ENCODE measurements at places on chromosomes 16 and 17.

DNA sequence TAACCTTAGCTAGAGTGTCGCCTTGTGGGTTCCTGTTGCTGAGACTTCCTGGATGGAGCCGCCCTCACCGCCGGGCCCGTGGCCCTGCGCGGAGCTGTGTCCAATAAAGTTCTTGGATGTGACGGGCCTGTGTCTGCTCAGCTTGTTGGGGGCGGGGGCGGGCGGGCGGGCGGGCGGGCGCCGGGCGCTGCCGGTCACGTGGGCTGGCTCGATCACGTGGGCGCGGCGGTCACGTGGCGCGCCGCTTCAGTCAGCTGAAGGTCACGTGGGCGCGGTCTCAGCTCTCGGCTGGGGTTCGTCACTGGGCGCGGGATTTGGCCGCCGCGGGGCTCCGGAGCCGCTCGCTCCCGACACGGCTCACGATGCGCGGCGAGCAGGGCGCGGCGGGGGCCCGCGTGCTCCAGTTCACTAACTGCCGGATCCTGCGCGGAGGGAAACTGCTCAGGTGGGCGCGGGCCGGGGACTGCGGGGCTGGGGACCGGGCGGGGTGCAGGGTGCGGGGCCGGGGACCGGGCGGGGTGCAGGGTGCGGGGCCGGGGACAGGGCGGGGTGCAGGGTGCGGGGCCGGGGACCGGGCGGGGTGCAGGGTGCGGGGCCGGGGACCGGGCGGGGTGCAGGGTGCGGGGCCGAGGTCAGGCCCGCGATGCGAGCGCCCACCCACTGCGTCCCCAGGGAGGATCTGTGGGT is at the start of gene AMDHD2:
Gene AMDHD2, plus strand, starts transcription at position 275 of the 687 bp plus-strand sequence. Its CDS starts 88 bp downstream, at position 363.
- DNase-seq = peak; percentile 57

DNA sequence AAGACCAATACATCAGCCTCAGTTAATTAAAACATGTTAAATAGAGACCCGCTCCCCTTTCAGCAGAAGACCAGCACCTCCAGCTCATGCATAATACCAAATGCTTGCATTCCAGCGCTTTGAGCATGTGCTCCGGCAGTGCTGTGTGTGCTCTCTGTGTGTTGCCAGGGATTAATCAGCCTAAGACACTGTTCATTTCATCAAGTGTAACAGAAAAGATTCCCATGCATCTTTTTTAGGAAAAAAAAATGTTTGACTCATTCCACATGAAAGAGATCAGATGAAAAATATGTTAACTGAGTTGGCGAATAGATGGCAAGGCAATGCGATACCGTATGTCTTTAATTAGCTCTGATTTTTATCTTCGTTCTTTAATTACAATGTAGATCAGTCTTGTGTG is 187.6 kb downstream of the RPTOR start:
- no peak for DNase-seq

DNA sequence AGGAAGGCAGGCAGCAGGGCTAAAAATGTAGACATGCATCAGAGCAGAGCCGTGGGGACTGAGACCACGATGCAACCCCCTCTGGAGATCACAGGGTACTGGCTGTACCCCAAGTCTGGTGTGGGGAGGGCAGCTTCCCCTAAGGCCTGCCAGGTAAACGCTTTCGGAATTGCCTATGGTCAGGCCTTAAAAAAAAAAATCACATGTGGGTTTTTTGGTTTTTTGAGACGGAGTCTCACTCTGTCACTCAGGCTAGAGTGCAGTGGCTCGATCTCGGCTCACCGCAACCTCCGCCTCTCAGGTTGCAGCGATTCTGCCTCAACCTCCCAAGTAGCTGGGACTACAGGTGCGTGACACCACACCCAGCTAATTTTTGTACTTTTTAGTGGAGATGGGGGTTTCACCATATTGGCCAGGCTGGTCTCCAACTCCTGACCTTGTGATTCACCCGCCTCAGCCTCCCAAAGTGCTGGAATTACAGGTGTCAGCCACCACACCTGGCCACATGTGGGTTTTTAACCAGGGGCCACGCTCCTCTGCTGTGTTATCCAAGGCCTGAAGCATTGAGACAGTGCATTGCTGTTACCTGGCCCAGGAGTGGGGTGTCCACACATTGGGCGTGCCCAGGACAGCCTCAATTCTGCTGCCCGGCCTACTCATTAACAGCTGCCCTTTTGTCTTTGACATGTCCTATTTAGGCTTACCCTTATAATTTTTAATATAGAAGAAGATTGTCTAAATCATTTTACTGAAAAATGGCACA is 50.4 kb downstream of the LITAF start:
- DNase-seq = no peak

- DNase-seq = no peak
Observed at GRCh38 chr17:57282296-57282695, 26.0 kb downstream of the MSI2 start.

GRCh38 chr16:73145166-73145880 is 97.4 kb upstream of the ZFHX3 start:
- DNase-seq = no peak

DNA sequence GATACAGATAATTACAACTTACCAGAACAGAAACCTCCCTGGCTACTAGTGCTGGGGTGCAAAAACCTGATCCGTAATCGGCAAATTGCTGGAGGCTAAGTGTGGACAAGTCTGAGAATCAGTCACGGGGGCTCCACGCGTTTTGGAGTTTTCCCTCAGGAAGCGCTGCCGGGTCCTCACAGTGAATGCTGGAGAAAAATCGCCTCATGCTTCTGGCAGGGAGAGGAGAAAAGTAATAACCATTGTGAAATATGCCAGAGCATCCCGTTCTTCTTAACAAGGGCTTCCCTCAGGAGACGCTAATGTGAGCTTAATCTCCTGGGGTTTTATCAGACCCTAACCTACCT is 79.0 kb upstream of the CACNG5 start:
- no peak for DNase-seq

DNA sequence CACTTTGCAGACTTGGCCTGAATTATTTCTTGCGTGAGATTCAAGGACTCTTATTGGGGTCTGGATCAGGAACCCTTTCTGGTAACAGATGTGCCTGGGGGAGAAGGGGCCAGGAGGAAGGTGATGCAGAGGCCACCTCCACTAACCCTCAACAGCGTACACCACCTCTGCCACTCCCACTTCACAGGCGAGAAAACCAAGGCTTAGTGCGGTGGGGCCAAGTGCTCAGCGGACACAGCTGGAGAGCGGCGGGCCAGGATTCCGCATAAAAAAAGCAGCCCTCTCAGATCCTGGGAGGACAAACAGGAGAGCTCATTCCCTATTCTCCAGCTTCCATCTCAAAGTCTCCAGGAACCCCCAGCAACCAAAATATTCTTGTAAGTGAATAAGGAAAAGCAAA is 51.4 kb downstream of the SLC7A5 start:
- no peak for DNase-seq

GRCh38 chr17:63358111-63358839 is 87.8 kb downstream of the CYB561 start:
- DNase-seq = no peak

DNA sequence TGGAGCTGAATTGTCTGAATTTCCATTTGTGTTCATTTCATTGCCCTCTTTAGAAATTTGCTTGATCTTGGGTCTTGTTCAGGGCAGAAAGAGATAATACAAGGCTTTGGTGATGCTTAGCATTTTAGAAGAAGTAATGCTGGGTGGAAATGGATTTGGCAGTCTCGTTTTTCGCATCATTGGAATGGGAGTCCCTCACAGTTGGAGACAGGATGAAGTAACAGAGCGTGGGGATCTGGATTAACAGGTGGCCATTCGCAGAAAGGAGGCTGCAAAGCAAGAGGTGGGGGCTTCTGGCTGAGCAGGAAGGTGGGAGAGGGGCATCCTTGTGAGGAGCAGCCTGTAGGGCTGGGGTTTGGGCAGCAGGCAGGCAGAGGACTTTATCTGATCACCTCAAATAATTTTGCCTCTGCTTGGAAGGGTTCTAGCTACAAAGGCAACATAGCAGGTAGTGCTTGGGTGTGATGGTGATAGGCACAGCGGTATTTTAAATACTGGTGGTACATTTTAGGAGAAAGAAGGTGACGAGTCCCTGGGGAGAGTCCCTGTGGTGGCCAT is 17.0 kb downstream of the KSR1 start:
- DNase-seq = no peak

DNA sequence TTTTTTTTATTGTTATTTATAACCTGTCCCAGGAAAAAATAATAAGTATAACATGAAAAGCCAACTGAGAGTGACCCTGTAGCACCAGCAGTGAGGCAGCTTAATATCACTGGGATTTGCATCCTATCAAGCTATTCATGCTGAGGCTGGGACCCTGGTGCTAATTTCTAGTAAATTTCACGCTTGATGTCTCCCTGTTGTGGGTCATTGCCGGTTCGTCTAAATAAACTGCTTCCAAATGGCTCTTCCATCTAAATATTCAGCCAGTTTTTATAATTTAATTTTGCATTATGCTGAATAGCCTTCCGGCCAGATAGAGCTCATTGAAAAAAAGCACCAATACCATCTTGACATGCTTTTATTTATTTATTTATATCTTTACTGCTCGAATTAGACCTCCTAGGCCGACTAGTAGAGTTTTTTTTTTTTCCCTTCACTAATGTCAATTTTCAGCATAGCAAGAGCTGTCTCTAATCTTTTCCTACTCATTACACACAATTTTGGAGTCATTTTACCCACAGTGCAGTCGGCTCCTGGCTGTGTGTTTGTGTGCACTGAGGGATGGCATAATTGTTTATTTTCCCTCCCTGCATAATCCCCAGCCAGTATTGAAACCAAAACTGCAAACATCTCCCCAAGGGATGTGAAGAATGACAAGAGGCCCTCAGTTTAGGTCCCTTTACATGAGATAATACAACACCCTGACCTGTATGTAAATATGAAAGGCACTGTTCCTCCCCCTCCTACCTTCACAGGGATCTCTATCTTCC is 168.8 kb downstream of the AATF start:
- no peak for DNase-seq

DNA sequence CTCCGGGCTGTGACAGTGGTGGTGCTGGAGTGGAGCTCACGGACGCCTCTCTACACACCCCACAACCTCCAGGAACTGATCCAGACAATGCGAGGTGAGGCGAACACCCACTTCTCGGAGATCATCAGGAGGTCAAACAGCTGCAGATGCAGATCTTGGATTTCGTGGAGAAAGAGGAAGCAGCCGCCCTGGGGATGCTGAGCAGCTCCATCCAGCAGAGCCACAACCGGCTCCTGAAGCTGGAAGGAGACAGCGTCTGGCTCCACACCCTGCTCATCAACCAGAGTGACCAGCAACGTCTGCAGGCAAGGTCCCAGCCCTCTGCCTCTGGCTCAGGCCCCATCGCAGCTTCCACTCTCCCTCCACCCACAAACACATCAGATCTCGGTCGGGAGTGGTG is 13.2 kb upstream of the SLC16A5 start:
- DNase-seq = no peak

DNA sequence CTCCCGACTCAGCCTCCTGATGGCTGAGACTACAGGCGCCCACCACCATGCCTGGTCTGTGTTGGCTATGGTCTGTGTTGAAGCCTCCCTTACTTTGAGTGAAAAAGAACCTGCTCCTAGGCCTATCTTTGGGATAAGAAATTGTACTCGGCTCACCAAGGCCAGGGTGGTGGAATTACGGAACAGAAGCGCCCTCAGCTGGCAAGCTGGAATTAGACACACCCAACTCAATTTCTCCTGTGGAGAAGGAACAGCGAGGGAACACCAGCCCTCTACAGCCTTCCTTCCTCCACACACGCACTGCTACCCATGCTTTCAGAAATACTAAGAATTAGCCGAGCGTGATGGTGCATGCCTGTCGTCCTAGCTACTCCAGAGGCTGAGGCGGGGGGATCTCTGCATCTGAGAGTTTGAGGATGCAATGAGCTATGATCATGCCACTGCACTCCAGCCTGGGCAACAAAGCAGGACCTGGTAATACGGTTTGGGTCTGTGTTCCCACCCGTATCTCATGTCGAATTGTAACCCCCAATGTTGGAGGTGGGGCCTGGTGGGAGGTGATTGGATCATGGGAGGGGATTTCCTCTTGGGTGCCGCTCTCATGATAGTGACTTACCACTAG is 40.1 kb upstream of the RBBP6 start:
- no peak for DNase-seq

DNA sequence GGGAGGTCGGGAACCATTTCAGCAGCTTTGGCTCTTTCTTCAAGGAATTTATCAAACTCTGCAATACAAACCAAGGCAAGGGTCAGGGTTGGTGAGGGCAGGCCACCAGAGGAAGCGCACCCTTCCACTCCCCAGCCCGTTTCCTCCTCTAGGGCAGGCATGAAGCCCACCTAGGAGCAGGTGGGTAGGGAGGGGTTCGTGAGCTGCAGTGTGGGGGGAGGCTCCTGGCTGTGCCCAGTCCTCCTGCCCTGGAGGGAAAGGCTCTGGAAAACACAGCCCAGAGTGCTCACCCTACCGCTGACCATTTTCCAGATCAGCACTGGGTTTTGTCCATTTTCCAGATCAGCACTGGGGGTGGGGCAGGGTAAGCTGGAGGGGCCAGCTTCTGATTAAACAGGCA is 10.9 kb upstream of the SREBF1 start:
- no peak for DNase-seq

DNA sequence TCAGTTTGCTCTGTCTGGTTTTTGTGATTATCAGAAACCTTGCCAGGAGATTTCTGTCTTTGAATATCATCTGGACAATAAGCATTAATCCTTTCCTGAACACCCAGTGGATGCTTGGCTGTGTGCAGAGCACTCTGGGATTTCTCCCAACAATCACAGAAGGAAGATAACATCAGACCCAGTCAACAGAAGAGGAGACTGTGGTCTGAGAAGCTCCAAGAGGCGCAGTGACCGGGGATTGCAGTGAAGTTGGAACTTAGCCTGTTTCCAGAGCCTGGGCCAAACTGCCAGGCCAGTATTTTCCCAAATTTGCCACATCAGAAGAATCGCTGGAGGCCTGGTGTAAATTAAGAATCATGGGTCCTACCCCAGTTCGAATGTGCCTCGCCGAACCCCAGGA is 264.7 kb downstream of the C16orf95 start:
- no peak for DNase-seq

DNA sequence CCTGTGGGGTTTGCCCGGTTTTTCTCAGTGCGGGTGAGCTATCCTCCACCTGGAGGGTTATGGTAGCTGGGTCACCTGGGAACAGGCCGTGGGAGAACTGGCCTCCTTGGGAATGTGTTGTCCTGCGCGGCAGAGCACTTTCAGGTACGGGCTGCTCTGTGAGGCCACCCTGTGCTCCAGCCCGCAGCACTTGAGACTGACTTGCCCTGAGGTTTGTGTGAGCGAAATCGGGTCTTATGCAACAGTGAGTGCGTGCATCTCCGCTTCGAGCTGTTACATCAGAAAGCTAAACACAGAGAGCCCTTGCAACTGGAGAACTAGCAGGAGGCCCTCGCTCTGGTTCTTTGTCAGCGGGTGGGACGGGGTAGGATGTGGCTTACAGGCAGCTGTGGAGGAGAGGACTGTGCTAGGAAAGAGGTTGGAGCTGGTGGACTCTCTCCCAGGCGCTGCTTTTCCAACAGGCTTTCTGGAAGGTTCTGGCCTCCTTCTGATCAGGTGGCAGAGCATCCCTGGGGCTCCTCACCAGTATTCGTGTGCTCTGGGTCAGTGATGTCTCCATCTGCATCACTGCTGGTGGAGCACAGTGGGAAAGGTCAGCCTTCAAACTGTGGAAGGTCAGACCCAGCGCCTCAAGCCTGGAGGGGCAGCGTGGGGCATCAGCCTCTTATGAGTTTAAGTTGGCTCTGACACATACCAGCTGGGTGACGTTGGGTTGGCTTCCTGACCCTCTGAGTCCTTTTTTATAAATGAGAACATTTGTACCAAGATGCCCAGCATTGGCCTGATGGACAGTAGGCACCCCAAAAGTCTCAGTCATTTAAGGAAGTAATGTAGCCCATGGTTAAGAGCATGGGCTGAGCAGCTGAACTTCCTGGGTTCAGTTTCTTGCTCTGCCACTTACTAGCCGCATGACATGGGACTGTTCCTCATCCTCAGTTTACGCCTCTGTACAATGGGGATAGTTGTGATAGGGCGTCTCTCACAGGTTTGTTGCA is 76.3 kb downstream of the KSR1 start:
- DNase-seq = peak; percentile 84
